ENCODE measurements at places on chromosomes 2 and 18.

DNA sequence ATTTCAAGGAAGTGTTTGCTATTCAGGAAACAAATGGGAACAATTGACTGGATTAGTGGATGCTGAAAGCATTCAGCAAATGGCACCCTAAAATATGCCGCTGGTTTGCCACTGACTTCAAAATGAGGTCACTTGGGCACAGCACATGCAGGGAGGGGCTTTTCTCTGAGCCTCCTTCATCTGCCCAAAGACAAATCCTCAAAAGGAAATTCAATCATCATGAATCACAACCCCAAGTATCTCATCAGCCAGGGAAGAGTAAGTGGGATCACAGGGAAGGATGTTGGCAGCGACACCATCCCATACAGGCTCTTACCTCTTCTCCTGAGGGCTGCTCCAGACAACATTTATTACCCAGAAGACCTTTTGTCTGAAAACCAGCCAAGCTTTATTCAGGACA is 14.4 kb upstream of the SP140L start:
- no peak for DNase-seq

GRCh38 chr2:27829791-27830190 is 58.3 kb downstream of the MRPL33 start:
- no peak for DNase-seq

DNA sequence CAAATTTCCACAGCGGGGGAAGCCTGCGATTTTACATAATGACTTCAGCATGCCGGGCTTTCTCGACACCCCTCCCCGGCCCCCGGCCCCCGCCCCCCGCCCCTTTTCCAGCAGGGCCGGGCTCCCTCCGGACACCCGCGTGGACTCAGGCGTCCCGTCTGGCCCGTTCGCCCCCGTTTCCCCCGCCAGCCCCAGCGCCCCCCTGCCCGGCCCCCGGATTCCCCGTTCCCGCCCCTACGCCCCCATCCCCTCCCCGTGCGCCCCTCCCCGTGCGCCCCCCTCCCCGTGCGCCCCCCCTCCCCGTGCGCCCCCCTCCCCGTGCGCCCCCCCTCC is 456 bp upstream of the NFATC1 start:
- no peak for DNase-seq

DNA sequence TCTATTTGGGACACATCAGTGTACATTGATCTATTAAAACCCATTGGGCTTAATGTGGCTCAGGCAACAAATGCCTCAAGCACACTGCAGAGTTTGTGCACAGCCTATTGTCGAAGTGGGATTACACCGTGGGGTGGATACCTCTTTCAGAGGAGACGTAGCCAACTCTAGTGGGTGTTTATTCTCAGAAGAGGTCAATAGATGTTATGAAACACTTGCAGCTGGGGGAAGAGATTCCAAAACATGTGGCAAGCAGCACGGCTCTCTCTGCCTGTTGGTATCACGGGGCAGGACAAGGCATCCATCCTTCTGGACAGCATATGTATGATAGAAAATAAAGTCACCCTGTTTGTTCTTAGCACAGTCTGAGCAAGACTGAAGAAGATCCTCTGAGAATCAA is 121.4 kb upstream of the COPS8 start:
- no peak for DNase-seq

DNA sequence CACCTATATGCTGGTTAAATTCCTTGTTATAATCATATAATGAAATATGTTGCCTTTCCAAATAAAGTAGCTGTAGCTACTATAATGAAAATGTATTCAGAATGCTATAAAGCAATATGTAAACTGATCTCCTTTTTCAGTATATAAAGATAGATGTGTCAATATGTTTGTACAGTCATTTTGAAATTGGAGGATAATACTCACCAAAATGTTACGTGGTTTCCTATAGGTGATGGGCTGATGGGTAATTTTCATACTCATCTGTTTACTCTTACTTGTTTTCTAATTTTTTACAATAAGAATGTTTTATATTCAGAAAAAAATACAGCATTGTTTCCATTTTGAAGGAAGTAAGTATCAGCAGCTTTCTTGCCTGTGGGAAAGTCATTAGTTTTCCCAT is 70.2 kb downstream of the PRKRA start:
- no peak for DNase-seq

DNA sequence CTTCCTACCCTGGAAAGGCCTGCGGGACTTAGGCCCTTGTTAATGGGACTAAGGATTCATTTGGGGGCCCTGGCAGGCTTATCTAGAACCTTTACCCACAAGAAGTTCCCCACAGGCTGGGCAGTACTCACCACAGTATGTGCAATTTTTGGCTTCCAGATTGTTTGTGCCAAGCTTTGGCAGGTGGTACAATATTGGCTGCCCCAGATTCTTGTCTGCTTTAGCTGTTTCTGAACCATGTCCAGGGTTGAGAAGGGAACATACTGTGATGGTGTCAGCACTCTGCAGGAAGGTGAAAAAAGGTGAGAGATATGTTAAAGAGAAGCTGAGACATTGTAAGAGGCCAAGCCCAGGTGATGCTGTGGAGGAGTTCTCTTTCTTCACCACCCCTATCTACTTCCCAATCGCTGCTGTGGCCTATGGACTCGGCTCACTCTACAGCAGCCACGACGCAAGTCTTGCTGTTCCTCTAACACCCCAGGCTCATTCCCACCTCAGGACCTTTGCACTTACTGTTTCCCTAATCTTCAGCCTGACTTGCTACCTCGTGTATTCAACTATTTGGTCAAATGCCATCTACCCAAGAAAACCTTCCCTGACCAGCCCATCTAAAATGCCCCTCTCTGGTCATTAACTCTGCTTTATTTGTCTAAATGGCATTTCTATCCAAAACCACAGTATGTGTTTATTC is 9.2 kb downstream of the SLC4A5 start:
- no peak for DNase-seq

- no peak for DNase-seq
Observed at GRCh38 chr2:121532894-121533293, 2.2 kb downstream of the RNU4ATAC start.

- DNase-seq, result no peak
Observed at GRCh38 chr2:120330946-120331822, 14.8 kb upstream of the INHBB start.

- DNase-seq, result no peak
Observed at GRCh38 chr2:32877587-32878510, 68.9 kb upstream of the LTBP1 start.

- no peak for DNase-seq
Observed at GRCh38 chr18:21741562-21742314, 1.1 kb downstream of the MIB1 start.

GRCh38 chr2:216769626-216770025 is 74.3 kb upstream of the IGFBP5 start:
- no peak for DNase-seq

DNA sequence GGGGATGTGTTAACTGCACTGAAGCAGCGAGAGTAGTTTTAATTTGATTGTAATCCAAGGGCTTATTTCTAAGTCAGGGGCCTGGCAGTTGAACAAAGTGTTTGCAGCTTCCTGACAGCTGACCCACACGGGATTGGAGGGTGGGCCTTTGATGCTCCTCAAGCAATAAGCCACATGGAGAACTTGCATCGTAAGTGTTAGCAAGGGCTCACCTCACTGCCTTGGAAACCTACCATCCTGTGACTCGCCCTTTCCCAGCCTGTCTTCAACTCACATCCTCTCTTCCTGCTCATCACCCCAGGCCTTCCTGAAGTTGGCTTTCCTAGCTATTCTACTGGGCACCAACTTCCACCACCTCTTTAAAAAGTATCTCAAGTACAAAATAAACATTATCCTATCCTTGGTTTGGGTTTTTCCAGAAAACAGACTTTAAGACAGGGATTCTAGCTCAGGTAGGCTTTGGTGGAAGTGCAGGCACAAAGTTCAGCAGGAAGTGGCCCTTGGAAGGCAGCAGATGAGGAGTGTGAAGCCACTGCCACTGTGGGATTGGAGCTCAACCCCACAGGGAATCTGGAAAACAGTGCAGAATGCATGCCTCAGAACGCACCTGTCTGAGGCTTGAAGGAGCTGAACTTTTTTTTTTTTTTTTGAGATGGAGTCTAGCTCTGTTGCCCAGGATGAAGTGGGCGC is 31.6 kb downstream of the B3GNT2 start:
- no peak for DNase-seq

GRCh38 chr2:239814861-239815601 is 210.1 kb downstream of the NDUFA10 start:
- DNase-seq, result no peak

GRCh38 chr2:240781471-240782220 is 38.4 kb downstream of the KIF1A start:
- no peak for DNase-seq

DNA sequence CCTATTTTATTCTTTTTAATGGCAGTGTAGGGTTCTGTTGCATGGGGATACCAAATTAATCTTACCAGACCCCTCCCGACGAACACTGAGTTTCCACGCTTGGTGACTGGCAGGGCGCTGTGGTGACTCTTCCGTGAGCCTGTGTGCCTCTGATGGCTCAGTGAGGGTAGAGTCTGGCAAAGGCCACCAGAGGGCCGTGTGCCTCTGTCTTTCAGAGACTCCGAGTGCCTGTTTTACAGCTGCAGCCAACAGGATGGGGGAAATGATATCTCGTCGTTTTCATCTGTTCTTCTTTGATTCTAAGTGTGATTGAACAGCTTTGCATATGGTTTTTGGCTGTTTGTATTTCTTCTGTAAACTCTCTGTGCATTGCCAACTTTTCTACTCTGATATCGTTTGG is 99.8 kb downstream of the ZNF236 start:
- DNase-seq, result peak; percentile 6

GRCh38 chr2:69099541-69099940 is 86.6 kb downstream of the ANTXR1 start:
- no peak for DNase-seq

- no peak for DNase-seq
Observed at GRCh38 chr18:56068701-56069100, 480.7 kb upstream of the TCF4 start.

DNA sequence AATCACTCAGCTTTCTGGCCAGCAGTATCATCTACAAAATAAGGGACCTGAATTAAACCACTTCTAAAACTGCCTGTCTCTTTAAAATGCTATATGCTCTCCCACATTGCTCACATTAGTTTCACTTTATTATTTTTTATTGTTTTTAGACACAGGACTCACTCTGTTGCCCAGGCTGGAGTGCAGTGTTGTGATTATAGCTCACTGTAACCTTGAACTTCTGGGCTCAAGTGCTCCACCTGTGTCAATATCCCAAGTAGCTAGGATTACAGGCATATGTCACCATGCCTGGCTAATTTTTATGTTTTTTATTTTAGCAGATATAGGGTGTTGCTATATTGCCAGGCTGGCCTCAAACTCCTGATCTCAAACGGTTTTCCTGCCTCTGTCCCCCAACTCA is 591.3 kb upstream of the ZNF804A start:
- no peak for DNase-seq

DNA sequence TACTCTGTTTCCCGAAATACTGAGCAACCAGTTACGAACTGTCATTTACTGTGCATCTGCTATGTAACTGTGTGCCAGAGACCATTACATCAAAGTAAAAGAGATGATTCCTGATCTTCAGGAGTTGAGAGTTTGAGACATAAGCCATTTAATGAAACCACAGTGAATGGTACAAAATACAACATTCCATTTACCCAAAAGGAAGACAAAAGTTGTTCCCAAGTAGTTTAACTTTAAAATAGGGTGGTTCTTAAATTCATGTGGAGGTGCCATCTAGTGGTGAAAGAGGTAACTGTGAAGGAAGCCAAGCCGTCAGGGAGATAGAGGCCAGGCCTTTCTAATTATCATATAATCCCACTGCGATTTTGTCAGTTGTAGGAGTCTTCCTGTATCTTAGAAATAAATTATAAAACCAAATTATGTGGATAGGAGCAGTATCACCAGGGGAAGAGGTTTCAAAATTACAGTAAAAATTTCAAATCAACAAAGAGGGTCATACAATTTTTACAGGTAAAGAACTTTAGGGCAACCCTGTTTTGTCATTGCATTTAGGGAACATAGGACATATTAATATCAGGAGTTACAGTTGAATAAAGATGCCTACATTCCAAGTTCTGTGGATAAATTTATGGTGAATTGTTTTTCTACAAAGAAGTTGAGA is 67.7 kb downstream of the EPAS1 start:
- peak; percentile 19 for DNase-seq

GRCh38 chr2:30204281-30204680 is 27.1 kb upstream of the LBH start:
- DNase-seq, result no peak

GRCh38 chr18:49130261-49130660 is 179.5 kb upstream of the SMAD7 start:
- DNase-seq, result no peak

DNA sequence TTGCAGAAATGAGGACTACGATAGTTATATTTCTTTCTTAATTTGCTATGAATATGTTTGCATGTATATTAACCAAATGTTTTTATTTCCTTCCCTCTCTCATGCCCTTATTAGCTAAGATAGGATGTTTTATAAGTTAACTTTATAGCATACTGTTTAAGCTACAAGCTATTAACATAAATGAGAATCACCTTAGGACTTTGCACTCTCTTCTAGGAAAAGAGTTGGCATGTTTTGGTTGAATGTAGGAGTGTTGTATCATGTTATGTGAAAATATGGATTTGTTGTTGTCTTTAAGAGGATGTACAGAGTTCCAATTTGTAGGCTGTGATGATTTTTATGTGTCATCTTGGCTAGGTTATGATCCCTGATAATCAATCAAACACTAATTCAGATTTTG is 467.4 kb upstream of the SETBP1 start:
- DNase-seq, result no peak

GRCh38 chr2:220036431-220036830 is 409.0 kb downstream of the SLC4A3 start:
- no peak for DNase-seq

GRCh38 chr2:188114014-188114413 is 177.7 kb upstream of the GULP1 start:
- no peak for DNase-seq

- no peak for DNase-seq
Observed at GRCh38 chr2:17962876-17963275, 84.4 kb downstream of the KCNS3 start.

DNA sequence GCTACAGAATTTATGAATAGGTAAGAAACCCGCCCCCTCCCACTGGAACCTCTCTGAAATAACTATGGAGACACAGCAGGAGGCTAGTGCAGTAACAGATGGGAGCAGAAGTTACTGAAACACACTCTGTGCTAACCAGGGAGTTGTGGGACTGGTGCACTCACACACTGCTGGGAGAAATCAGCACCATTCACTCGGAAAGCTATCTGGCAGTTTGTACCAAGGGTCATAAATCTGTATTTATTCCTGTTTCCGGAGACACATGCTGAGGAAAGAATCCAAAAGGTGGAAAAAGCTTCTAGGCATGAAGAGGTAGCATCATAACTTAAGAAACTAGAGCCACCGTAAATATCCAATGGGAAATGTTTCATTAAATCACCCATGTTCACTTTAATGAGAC is 39.9 kb downstream of the TGFA start:
- DNase-seq, result no peak
